ENCODE measurements at places on chromosomes 3 and 15.
A peak's percentile ranks its signal among the peaks of the same experiment; 100 is the strongest.

GRCh38 chr3:45554006-45554666 is 40.4 kb upstream of the LIMD1 start:
- DNase-seq, result no peak

DNA sequence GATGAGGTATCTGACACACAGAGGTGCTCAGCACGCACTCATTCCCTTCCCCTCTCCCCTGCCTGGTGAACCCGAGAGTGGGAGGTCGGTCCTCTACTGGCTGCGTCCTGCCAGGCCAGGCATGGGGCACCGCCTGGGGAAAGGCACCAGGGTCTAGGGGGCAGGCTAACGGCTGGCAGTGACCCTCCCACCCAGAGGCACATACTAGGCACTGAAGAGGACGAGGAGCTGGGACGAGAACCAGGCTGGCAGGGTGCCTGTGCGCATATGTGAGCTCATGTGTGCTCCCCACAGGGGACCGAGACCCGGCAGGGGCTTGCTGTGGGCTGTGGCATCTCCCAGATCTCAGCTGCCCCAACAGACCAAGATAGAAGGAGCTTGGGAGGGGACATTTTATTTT is 86.7 kb downstream of the IQSEC1 start:
- DNase-seq, result no peak

- no peak for DNase-seq
Observed at GRCh38 chr15:64921711-64922110, 10.0 kb downstream of the ANKDD1A start.

DNA sequence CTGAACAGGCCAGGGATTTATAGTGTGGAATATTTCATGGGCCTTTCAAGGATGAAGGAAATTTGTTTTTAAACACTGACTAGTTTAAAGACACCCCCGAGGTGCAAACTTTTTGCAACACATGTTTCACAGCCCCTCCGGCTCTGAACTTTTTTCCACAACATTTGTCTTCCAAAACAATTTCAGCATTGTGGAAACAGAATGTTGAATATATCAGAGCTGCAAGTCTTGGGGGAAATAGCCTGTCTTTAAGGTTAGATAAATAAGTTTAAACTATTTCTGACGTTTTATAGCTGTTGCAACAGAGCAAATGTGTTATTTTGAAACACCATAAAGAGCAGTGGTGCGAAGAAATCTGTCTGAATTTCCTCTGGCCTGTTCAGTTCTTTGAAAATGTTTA is 229.2 kb upstream of the GOLGA6L4 start:
- DNase-seq, result no peak

DNA sequence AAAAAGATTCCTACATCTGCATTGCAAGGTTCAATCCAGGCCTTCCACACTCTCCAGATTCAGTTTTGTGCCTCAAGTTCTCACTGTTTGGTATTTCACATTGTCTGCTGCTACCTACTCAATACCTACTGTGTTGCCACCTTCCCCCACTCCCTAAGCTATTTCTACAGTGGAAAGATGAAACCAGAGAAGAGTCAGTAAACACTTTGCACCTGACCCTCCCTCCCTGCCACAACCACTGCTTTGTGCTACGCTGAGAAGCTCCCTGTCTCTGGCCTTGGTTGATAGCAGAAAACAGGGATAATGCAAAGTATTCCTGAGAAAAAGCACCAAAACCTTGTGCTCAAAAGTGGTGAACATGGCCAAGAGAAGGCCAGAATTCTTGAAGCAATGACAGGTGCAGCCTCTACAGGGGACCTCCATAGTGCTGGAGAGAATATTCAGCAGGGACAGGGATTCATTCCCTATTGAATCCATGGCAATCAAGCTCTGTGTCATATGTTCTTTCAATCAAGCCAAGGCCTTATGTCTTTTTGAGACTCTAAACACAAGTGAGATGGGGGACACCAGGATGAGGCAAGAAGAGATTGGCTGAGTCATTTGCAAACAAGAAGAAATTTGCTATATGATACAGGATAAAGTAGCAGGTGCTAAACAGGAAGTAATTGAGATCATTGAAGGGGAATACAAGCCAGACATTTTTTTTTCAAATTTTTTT is 83.5 kb upstream of the LIPC start:
- DNase-seq, result peak; percentile 51

DNA sequence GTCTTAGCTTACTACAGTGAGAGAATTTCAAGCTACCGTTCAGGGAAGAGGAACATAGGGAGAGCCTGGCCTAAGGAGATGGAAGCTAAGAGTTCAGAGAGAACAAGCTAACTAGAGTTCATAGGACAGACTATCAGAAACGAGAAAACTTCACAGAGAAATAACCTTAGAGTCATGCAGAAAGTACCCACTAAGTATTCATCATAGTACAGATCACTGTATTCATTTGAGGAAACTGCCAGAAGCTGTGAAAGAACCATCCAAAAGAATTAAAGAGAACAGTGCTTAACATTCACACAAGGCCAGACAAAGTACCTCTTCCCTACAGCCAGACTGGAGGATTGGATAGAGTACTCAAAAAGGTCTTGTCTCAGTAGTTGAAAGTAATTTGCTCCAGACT is 15.2 kb upstream of the GBE1 start:
- no peak for DNase-seq

- no peak for DNase-seq
Observed at GRCh38 chr3:43353923-43354670, 67.8 kb downstream of the SNRK start.

GRCh38 chr3:14413381-14414071 is 11.1 kb downstream of the SLC6A6 start:
- no peak for DNase-seq

GRCh38 chr3:8536096-8537056 is 34.8 kb downstream of the LMCD1 start:
- no peak for DNase-seq

- no peak for DNase-seq
Observed at GRCh38 chr3:192889679-192890078, 28.0 kb downstream of the MB21D2 start.

DNA sequence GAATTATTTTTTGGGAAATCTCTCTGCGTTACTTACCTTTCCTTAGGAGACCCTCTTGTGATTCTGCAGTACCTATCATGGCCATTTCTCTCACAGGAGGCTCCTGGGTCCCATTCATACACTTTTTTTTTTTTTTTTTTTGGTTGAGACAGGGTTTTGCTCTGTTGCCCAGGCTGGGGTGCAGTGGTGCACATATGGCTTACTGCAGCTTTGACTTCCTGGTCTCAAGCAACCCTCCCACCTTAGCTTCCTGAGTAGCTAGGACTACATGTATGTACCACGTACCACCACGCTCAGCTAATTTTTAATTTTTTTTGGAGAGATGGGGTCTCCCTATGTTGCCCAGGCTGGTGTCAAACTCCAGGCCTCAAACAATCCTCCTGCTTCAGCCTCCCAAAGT is 36.1 kb downstream of the TRAK1 start:
- no peak for DNase-seq

DNA sequence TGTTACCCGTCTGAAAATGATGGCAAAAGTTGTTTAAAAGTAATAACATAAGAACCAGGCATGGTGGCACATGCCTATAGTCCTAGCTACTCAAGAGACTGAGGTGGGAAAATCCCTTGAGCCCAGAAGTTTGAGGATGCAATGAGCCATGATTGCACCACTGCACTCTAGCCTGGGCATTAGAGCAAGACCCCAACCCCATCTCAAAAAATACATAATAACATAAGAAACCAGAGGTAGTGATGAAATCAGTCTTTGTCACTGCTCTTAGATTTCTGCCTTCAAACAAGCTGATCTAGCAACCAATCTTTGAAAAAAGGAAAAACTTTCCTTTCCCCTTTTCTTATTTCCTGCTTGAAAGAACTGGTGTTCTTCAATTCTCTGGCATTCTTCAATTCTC is 71.3 kb downstream of the TMCC1 start:
- DNase-seq, result no peak

- no peak for DNase-seq
Observed at GRCh38 chr3:64216274-64217147, 8.8 kb downstream of the PRICKLE2 start.

GRCh38 chr15:29034593-29035335 is 149.0 kb downstream of the APBA2 start:
- DNase-seq, result no peak

- DNase-seq, result no peak
Observed at GRCh38 chr3:170062769-170063168, 25.0 kb downstream of the GPR160 start.

- DNase-seq, result no peak
Observed at GRCh38 chr3:190671658-190672057, 157.8 kb downstream of the IL1RAP start.

- peak; percentile 15 for DNase-seq
Observed at GRCh38 chr3:105368566-105369499, 2.1 kb downstream of the ALCAM start.

DNA sequence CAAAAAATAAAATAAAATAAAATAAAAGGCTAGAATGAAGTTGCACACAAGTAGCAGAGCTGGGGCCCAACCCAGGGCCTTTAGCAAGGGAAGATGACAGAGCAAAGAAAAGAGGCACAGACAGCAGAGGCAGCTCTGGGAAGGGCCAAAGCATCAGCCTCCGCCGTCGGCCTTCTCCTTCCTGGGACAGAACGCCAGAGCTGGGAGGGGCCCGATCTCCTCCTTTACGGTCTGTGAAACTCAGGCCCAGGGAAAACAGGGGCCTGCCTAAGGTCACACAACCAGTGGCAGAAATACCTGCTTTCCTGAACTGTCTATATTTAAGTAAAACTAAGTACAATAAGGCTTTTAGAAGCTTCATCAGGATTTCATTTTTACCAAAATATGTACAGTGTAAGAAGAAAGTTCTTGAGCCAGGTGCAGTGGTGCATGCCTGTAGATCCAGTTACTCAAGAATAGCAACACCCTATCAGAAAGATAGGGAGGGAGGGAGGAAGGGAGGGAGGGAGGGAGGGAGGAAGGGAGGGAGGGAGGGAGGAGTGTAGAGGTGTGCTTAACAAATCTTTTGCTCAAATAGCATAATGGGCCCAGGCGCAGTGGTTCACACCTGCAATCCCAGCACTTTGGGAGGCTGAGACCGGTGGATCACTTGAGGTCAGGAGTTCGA is 43.0 kb upstream of the MUC4 start:
- DNase-seq, result no peak

GRCh38 chr3:56836276-56837163 is 34.8 kb upstream of the ARHGEF3 start:
- no peak for DNase-seq

DNA sequence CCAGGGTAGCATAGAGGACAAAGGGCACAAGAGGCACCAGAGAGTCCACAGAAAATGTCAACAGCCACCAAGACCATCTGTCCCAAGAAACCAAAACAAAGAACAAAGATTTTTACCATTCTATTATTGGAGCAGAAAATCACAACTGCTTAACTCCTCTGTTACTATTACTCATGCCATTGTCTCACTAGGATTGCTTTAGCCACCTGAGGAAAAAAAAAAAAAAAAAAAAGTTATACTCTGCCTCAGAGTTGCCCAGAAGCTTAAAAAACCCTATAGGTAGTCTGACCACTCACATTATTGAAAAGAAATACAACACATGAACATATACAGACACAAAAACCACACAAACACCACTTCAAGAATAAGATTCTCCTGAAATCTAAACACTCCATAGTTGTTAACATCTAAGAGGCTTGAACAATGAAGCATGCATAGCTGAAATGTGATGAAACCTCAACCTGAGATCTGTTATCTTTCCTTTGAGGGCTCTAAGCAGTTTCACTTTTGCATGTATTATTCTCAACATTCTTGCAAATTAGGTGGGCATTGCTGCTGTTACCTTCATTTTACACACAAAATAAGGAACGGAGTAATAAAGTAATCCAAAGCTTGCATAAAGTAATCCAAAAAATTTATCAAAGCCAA is 85.4 kb downstream of the IGSF11 start:
- no peak for DNase-seq

DNA sequence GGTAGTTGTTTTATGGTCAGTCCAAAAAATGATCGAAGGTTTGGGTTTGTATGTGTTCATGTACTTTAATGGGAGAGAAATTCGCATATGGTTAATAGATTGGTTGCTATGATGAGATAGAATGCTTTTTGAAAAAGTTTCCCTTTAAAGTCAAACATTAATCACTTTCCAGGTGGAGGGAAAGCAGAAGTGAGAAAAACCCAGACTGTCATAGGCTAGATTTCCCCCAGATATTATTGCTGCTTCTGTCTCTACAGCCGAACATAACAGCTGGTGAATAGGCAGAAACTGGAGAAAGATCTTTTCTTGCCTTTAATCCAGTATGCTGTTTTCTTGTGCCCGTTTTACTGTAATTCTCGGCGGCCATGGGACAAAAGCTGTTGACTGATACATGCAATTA is 287.6 kb downstream of the SOX2 start:
- DNase-seq, result no peak

DNA sequence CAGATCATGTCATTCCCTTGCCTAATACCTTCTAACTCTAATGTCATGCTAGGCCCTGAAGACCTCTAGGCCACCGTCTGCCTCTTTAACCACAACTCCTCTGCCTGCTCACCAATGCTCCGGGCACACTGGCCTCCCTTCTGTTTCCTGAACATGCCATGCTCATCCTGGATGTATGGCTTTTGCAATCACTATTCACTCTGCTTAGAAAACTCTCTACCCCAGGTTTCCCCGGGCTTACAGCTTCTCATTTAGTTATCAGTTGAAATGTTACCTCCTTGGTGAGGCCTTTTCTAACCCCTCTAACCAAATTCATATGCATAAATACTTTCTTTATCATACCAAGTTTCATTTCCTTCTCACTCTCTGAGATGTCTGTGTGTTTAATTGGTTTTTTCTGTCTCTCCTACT is 727.8 kb upstream of the CFAP20DC start:
- DNase-seq, result no peak

- DNase-seq, result no peak
Observed at GRCh38 chr3:171018156-171018935, 8.2 kb downstream of the SLC2A2 start.

DNA sequence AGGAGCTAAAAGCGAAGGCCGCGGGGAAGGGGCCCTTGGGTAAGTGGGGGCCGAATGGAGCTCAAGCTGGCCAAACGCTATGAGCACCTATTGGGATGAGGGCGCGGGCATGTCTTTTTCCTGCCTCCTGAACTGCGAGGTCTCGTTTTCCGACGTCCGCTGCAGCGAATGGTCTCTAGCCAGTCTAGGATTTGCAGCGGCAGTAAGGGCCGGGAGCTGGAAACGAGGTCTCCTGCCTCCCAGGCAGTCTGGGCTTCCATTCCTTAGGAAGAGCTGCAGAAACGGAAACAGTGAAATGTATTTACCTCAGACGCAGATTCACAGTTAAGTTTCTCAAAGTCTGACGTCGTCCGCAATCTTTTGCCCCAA is 517 bp downstream of the TMA7 start:
- DNase-seq, result no peak

- DNase-seq, result peak; percentile 61
Observed at GRCh38 chr15:65954289-65954741, 85.0 kb downstream of the RAB11A start.

DNA sequence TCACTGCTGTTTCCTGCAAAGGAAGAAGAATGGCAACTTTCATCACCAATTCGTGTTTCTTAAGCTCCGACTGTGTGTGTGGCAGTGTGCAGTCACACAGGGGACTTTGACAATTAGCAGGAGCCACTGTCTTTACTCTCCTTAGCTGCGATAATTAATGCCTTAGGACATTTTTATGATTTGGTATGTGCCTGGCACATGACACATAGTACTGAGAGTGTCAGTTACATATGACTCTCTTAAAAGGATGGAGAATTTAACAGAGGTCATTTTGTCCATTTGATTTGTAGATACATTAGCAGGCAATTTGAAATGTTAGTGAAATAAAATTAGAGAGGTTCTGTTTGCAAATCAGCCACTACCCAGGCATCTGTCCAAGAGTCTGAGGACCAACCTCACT is 128.9 kb upstream of the VEPH1 start:
- no peak for DNase-seq
